ENCODE measurements at places on chromosomes 13 and 19.

GRCh38 chr13:108365255-108365654 lies 95.7 kb downstream of the TNFSF13B start:
- no peak for DNase-seq

GRCh38 chr13:65090186-65090585 lies 2139.9 kb downstream of the PCDH9 start:
- no peak for DNase-seq

DNA sequence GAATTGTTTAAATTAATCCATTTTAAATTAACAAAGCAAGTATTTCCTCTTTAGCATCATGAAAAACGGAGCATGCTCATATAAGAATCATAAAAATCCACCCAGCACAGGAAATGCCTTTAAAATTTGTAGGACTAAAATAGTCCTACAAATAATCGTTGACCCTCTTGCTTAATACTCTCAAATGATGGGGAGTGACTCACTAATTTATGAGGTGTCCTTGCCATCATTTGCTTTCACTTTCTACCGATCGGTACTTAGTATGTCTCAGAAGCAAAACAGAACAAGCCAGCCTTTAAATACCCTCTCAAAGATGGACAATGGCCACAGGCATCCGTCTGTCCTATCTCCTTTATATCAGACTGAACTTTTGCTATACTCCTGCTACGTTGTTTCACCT lies 97.2 kb downstream of the SUCLA2 start:
- peak; percentile 40 for DNase-seq

DNA sequence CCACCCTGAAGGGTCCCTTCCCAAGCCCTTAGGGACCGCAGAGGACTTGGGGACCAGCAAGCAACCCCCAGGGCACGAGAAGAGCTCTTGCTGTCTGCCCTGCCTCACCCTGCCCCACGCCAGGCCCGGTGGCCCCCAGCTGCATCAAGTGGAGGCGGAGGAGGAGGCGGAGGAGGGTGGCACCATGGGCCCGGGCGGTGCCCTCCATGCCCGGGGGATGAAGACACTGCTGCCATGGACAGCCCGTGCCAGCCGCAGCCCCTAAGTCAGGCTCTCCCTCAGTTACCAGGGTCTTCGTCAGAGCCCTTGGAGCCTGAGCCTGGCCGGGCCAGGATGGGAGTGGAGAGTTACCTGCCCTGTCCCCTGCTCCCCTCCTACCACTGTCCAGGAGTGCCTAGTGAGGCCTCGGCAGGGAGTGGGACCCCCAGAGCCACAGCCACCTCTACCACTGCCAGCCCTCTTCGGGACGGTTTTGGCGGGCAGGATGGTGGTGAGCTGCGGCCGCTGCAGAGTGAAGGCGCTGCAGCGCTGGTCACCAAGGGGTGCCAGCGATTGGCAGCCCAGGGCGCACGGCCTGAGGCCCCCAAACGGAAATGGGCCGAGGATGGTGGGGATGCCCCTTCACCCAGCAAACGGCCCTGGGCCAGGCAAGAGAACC lies 1.5 kb downstream of the EGLN2 start:
- no peak for DNase-seq

DNA sequence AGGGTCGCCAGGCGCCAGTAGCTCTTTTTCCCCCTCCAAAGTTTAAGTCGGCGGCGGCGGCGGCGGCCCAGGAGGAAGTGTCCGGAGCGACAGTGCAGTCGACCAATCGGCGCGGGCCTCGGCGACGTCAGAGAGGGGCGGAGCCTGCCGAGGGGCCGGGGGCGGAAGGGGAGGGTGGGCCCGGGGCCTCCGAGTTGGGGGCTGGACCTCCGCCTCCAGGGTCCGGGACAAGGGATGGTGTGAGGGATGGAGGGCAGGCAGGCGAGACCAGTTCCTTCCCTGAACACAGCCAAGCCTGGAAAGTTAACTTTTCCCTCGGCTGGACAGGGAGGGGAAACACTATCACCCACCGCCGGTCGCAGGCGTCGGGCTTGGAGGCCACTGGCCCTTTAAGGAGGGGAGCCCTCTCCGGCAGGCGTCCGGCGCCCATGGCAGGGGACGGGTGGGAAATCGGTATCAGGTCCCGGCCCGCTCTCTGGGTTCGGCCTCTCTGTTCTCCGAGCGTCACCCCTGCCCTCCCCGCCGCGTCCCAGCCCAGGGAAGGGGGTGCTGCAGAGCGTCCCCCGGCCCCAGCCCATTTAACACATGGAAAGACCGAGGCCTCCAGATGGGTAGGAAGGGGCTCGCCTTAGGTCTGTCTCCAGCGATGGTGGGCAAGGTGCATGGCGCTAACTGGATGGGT lies at the start of gene PRKD2:
Gene PRKD2 (minus strand): TSS at position 81 of the 682 bp plus-strand sequence. CDS start 744 bp downstream, outside the sequence.
- DNase-seq: peak; percentile 74

DNA sequence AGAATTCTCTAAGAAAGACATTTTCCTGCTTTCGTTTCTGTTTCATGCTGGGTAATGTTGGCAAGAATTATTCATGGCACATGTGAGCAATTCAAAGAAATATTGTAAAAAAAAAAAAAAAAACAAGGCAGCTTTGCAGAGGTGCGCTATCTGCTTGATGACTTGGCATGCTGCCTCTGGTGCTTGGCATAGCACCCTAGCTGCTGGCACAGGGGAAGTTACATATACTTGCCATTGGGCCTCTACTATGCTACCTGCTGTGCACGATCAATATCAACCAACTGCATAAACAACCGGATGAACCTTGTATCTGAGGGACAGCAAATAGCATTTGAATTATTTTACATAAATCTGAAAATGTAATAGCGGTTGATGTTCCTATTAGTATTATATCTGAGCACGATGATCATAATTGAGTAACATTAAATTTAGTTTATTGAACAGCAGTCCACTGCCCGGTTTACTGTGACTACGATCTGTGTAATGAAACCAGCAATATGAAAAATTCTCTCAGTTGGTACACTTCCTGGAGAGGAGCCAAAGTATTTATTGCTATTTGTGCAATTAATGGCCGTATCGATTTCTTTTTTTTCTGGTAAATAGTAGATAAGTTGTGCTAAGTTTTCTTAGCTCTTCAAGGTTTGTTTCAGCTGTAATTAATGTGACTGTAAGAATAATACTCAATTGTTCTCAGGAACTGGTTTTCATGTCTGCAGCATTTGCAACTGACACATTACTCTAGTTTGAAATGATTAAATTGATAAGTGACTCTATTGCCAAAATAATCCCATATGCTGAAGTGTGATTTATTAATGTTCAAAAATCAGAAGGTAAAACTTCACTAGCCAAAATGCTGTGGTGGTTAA lies 717.3 kb downstream of the DACH1 start:
- no peak for DNase-seq

DNA sequence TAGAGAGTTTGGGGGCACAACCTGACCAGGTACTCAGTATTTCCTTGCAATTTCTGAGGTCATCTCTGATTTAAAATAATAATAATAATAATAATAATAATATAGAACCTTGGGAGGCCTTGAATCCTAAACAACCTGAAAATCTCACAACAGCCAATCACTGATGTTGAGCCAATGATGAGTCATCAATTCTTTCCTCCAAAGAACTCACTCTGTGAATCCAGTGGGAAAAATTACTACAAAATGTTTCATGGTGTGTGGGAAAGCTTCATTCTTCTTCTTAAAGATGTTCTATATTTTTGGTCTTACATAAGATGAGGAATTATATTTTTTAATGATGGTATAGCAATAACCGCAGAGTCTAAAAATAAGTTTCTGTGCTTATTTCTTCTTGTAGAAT lies 594.6 kb downstream of the EFNB2 start:
- no peak for DNase-seq

- no peak for DNase-seq
Observed at GRCh38 chr13:99396446-99396845, 89.2 kb upstream of the GPR183 start.

GRCh38 chr13:46682707-46683106 lies 114.3 kb downstream of the ESD start:
- DNase-seq: no peak

DNA sequence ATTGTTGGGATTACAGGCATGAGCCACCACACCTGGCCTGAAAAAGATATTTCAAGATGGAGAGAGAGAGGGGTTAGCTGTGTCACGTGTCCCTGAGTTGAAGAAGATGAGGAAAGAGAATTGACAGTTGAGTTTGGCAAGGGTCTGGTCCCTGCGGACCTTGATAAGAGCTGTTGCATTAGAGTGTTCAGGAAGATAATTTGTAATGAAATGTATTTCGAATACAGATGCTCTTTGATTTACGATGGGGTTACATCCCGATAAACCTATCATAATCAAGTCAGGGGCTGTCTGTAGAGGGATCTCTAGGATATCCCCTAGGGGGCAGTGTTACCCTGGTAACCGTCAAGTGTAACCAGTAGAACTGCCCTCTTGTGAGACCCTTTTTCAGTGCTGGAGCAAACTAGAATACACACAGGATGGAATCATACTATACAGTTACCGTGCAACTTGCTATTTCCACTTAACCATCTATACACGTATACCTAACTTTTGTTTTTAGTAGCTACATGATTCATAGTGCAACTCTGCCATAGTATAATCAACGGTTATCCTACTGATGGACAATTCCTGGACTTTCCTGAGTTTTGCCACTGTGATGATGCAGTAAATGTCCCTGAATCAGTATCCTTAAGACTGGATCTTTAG lies 1.5 kb upstream of the ELOF1 start:
- DNase-seq: peak; percentile 93

DNA sequence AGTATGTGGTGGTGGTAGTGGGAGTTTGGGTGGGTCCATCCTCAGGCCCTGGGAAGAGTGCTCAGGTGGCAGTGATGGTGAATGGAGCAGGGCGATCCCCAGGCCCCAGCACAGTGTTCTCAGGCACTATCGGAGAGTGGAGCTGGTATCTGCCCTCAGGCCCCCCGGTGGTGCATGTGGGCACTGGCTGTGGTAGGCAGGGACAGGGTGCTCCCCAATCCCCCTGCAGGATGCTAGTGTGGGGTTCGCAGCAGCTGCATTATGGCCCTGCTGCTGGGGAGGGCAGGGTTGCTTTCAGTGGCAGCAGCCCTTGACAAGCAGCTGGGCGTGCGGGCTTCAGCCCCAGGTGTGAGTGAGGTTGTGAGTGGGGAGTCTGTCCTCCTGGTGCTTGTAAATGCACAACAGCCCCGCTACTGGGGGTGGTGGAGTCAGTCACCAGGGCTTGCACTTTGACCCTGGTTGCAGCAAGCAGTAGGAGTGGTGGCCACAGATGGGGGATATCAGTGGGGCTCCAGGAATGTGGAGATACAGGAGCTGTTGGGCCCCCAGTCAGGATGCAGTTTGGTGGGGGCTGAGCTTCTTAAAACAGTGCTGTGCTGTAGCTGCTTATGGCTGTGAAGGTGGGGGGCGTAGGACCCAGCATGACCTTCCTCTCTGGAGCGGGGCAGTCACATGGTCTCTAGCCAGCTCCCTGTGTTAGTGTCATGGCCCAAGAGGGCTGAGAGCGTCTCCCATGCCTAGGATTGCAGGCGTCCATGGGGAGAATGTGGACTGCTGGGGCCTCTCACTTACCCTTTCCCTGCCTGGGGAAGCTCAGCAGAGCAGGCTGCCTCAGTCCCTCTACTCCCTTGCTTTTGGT lies 38.7 kb upstream of the ARHGEF7 start:
- DNase-seq: no peak

- DNase-seq: no peak
Observed at GRCh38 chr13:111209613-111210012, 94.5 kb downstream of the ARHGEF7 start.

DNA sequence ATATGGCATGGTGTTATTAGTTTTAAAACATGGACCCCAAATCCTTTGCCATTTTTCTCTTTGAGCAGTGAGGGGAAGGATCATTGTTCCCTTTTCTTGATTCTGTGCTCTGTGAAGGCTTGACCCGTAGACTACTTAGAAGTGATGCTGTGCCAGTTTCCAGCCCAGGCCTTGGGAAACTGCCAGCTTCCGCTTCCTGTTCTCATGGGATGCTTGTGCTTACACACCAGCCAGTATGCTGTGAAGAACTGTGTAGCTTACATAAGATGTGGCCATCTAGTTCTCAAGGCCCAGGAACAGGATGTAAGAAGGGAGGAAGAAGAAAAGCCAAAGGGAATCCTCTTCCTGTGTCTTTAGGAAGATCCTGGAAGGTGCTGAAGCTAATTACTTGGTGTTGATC lies 180.9 kb downstream of the PCCA start:
- DNase-seq: no peak

- peak; percentile 71 for DNase-seq
Observed at GRCh38 chr19:45952686-45953505, 20.8 kb downstream of the NOVA2 start.

DNA sequence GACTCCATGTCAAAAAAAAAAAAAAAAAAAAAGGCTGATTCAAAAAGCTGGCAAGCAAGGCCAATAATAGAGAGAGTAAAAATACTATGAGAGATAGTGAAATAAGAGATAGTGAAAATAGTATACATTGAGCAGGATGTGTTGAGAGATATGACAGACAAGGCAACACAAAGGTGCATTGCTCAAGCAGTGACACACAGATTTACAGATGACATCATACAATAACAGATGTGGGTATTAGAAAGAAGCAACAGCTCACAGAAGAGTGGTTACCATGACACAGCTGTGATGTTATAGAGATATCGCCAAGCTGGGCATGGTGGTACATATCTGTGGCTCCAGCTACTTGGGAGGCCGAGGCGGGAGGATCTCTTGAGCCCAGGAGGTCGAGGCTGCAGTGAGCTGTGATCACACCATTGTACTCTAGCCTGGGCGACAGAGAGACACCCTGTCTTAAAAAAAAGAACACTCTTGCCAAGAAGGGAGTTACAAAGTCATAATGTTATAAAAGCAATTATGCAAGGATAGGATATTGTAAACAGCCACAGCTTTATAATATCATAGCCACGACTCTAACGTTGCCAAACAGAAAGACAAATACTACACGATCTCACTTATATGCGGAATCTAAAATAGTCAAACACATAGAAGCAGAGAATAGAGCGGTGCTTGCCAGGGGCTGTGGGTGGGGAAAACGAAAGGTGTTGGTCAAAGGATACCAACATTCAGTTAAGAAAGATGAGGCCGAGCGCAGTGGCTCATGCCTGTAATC lies 10.3 kb downstream of the TNFSF9 start:
- DNase-seq: no peak

DNA sequence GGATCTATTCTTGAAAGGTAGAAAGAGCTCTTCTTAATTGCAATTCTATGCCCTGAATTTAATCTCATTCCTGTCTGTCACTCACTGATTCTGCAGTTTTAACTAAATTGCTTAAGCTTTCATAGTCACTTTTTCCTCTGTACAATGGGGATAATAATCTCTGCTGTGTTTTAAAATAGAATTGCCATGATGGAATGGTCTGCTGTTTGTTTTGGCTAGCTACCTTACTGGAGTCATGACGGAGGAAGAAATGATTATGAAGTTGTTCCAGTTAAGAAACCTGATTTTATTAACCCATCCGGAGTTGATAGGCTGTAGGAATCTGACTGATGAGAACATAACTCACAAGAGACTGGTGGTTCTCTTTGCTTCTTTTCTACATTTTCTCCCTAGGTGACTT lies 54.9 kb upstream of the ITM2B start:
- DNase-seq: no peak

GRCh38 chr13:45895881-45896280 lies 44.3 kb upstream of the SIAH3 start:
- DNase-seq: no peak

GRCh38 chr13:110344320-110344719 lies 37.2 kb downstream of the COL4A2 start:
- DNase-seq: no peak
